ENCODE measurements at places on chromosomes 2 and 18. TPM values are rescaled to one million over a fixed set of nuclear protein-coding genes. Genes with fewer than 3 reads are reported as not detected.
A peak's percentile ranks its signal among the peaks of the same experiment; 100 is the strongest.

- no peak for DNase-seq
Observed at GRCh38 chr2:2222931-2223330, 108.1 kb downstream of the MYT1L start.

GRCh38 chr2:26776195-26776800 is 9.6 kb upstream of the CENPA start:
- DNase-seq = no peak

GRCh38 chr2:215885536-215885935 is 127.8 kb downstream of the MREG start:
- no peak for DNase-seq

GRCh38 chr18:77208964-77209363 is 40.7 kb upstream of the GALR1 start:
- no peak for DNase-seq

DNA sequence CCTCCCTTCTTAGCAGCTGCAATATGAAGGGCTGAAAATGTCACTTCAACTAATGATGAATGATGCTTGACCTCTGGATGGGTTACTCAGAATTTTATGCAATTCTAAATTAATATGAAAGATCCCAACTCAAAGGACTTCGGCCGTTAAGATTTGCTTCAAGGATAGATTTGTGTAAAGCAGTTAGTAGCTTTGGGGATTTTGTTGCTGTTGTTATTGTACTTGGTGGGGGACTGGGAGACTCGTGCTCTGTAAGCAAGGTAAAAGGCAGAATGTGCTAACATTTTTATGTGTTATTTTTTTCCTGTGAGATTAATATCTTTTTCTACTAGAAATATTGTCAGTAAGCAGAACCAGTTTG is 478.8 kb downstream of the ARHGAP15 start:
- no peak for DNase-seq

DNA sequence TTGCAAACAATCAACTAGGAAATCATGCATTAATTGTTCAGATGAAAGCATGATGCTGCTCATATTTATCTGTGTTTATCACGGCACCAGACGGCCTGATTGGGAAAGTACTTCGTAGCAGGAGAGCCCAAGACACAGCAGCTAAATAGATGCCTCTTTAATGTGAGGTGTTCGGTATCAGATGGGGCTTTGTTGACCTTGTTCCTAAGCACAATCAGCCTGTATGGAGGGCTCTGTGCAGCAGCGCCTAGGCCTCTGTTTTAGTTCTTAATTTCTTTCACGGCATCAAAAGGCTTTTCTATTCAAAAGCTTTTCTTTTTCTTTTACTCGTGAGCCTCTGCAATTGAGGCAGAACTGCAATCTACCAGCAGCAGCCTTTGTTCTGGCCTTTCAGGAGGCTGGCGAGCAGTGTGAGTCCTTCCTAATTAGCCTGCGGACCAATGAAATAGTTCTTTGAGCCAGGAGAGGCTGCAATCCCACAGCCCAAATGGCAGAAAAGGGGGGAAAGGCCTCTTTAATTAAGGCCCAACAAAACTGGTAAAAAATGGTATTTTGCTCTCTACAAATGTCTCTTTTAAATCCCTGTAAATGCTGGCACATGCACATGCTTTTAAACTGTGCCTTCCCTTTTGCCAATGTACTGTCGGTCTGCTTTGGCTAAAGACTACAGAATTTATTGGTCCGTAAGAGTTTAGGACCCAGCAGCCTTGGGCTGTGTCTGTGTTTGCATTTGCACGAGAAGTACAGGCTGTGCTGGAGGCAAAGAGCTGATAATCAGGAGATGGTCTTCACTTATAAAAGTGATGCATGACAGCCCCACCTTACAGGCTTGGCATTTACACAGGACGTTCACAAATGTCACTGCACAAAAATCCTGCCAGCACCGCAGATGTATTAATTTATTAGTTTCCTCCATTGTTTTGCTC is 159.6 kb downstream of the RND3 start:
- no peak for DNase-seq

DNA sequence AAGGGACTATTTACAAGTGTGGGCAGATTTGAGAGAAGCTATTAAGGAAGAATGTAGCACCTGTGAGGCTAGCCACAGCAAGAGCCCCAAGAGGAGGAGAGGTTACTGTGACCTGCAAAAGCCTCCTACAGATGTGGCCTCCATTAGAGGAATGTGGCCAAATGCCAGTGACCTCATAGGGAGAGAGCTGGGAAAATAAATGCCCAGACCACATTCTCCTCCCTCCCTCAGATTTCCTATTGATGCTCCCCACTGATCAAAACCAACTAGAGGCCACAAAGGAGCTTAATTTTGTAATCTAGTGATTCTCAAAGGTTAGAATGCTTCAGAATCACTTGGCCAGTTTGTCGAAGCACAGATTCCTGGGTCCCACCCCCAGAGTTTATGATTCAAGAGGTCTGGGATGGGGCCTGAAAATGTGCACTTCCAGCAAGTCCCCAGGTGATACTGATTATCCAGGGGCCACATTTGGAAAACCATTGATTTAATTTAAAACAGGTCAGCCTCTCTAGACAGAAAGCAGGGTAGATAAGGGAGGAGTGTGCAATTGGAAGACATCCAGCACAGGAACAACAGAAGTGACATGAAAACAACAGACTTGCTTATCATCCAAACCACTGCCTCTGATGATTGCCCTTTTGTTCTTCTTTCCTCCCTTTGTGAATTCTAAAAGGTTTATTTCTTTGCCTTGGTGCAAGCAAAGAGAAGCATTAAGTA is 61.2 kb upstream of the RBBP8 start:
- no peak for DNase-seq

DNA sequence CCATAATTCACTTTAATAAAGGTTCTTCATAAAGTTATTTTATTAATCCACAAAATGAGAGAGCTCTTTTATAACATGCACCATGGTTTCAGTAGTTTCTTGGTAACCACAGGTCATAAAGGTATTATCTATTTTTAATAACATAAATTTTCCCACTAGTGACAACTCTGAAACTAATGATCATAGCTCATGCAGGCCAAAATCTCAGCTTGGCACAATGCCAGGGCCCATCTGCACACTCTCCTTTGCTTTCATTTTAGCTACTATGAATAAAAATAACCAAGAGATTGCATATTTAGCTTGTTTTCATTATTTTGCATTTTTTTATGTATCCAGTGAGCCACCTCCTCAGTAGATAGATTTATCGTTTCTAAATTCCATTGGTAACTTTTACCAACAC is 691.8 kb upstream of the CHAC2 start:
- DNase-seq = no peak

GRCh38 chr2:161096336-161096735 is 63.9 kb upstream of the TANK start:
- no peak for DNase-seq

GRCh38 chr18:33585431-33585775 is 7.4 kb downstream of the ASXL3 start:
- DNase-seq = no peak

DNA sequence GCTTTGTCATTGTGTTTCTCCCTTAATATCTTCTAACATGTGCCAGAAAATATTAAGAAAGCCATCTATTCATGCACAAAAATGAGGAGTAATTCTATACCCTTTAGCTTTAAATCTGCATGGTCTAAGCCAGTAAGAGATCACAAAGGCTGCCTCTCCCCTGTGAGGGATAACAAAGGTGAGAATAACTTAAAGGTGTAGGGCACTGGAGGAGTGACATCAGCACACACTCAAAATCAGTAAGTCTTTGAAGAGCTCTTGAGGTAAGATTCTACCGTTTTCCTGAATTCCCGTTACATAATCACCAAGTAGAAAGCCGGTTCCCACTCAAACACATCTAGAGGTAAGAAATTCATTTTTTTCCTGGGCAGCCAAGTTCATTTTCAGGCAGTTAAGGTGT is 123.9 kb upstream of the SULT1C3 start:
- DNase-seq = no peak

DNA sequence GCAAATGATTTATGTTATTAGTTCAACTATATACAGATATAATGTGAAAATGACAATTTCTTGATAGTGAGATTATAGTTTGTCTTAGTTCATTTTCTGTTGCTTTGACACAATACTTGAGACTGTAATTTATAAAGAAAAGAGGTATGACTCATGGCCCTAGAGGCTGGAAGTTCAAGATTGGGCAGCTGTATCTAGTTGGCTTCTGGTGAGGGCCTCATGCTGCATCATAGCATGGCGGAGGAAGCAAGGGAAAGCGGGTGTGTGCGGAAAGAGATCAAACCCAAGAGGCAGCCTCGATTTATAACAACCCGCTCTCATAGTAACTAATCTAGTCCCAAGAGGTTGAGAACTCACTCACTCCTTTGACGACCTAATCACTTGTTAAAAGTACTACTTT is 11.4 kb downstream of the PLEKHA3 start:
- no peak for DNase-seq

DNA sequence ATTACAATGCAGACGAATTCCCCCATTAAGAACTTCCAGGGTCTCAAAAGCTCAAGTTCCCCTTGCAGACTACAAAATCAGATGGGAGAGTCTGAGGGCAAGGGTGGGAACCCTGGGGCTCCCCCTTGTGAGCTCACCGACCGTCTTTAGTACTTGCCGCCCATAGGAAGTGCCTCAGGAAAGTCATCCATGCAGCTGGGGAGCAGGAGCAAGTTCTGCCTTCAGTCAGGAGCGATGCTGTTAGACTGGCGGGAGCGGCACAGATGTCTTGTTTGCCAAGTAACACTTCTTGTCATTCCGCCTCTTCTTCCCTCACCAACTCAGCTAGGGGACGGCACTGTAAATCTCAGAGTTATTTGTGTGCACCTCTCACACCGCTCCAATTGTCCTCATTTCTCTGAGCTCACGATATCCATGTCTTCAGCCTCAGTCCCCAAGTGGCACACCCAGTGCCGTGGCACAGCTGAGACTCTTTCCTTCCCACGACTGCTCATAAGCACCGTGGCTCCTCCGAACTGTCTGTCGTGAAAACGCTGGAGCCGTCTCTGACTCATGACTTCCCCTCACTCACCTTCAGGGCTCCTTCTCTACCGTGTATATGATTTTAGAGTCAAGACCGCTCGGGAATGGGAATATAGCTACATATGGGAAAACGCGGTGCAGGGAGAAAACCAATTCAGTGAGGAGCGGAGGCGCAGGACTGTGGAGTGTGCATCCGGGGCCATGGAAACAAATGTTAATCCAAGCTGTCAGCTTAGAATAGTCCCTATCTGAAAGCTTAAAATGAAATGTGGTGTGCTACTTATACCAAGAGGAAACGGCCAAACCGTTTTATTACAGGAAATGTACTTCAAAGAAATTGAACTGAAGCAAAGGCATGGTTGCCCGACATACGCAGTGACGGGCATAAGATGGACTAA is 34.0 kb downstream of the UXS1 start:
- no peak for DNase-seq

GRCh38 chr18:68316636-68317035 is 398.3 kb downstream of the TMX3 start:
- DNase-seq = no peak

- DNase-seq = no peak
Observed at GRCh38 chr2:188326669-188327301, 35.1 kb downstream of the GULP1 start.

DNA sequence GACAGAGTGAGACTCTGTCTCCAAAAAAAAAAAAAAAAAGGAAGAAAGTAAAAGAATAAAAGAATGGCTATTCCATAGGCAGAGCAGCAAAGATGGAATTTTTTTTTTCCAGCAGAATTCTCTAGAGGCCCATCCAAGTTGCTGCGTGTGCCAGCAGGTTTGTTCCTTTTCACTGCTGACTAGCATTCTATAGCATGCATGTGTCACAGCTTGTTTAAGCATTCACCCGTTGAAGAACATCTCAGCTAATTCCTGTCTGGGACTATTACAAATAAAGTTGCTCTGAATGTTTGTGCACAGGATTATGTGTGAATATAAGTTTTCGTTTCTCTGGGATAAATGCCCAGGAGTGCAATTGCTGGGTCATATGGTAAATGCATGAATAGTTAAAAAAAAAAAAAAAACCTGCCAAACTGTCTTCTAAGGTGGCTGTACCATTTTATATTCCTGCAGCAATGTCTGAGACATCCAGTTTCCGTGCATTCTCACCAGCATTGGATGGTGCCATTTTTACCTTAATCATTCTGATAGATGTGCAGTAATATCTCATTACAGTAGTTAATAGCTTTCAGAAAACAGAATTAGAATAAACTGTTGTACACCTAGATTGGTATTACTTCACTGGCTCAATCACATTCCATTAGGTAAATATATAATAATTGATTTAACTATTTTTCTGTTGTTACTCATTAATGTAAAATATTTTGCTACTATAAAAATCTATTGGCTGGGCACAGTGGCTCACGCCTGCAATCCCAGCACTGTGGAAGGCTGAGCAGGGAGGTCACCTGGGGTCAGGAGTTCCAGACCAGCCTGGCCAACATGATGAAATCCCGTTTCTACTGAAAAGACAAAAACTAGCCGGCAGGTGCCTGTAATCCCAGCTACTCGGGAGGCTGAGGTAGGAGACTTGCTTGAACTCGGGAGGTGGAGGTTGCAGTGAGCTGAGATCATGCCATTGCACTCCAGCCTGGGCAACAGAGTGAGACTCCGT is 47.5 kb upstream of the ASAP2 start:
- no peak for DNase-seq

GRCh38 chr18:35137632-35138031 is 96.4 kb downstream of the MAPRE2 start:
- DNase-seq = peak; percentile 50

DNA sequence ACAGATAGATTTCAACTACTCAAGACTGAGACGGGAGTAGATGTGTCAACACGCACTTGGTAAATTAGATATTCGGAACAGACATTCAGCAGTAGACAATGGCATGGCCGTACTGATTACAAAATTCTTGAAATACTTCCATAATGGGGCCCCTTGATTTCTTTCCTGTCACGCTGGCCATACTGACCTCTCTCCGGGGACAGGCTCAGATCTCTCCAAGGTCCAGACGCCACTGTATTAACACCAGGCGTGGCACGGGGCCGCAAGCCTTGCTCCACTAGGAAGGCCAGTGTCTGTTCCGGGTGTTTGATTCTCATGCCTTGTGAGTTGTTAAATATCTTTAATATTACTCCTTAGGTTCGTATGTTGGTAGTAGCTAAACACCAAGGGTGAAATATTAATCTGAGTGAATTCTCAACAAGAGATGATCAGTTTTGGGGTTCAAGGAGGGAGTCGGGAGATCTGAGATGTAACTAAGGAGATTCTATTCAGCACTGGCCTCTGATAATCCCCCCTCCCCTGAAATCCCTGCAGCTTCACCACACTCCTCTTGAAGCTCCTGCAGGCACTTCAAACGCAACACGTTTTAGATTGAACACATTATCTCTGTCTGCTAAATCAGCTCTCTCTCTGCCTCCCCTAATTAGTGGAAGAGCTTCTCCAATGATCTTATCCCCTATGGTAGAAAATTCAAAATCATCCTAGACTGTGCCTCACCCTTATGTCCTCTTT is 2.2 kb upstream of the EHD3 start:
- no peak for DNase-seq

Gene CTIF
- 10.6 TPM for total RNA-seq

Gene CDCA7
- 7.9 TPM for total RNA-seq

Gene SULT1C4
- total RNA-seq = 12.8 TPM

Gene EFR3B
- 0.33 TPM for total RNA-seq

Gene SERPINB12
- not detected for total RNA-seq

Gene GALR1
- total RNA-seq = not detected

Gene DYNC2LI1
- 6.1 TPM for total RNA-seq
